ENCODE measurements at places on chromosomes 5 and 9.

- no peak for DNase-seq
These were observed 190.9 kb upstream of the ATP10B start for GRCh38 chr5:161042862-161043261.

GRCh38 chr5:115968770-115969169 lies 6.5 kb downstream of the LVRN start:
- no peak for DNase-seq

DNA sequence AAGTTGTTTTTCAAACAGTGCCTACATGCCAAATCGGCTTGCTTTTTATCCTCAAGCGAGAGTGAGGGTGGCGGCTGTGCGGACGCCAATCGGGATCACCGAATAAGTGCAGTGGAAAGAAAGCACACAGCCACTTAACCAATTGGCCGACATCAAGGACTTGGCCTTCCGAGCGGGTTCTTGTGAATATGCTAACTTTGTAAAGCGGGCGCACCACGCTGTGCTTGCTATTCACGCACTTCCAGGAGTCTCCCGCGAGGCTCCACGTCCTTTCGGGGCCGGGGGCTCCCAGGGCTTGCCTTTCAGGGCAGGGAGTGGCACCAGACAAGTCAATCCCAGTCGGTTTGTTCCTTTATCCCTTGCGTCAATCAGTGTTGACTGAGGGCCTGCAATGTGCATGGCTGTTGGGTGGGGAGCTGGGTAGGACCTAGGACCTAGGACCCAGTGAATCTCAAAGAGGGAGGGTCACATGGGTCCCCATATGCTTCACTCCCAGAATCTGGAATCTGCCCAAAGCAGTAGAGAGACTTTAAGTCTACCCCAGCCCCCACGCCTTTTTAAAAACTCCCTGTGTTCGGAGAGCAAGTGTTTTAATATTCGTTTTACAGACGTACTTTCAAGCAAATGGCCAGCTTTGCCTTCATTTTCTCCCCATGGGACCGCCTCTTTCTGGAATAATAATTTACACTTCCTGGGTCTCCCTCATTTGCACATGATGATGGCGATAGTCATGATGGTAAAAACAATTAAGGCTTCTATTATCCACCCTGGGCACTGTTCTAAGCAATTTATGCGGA lies 2.0 kb upstream of the GCNT4 start:
- DNase-seq, result no peak

GRCh38 chr5:78666041-78666444 lies 17.5 kb upstream of the LHFPL2 start:
- DNase-seq, result no peak

DNA sequence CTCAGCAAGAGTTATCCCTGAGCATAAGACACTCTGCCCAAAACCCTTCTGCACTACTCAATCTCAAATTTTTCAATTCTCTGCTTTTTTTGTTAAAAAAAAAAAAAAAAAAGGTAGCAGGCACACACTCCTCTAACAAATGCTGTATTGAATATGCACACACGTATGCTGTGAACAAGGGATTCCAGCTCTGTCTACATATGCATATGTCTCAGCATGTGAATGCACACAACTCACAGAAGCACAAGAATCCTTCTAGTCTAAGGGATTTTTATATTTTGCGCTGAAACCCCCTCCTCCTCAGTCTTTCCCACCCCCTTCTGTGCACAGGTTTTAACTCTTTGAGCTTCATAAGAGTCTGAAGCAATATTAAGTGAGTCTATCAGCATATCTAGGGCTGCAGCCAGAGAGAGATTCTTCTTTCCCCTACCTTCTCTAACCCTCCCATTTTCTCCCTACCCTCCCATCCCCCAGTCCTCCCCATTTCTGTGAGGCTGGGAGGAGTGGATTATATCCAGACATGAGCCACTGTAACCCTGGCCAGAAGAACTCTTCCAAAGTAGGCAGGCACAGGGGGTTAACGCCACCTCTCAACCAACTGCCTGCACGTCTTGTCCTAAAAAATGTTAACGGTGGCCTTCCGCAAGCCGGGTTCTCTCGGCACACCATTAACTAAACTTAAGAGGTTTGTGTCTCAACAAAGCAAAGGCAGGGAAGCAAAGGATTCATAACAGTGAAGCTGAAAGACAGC lies 1.0 kb downstream of the GABRB2 start:
- no peak for DNase-seq

DNA sequence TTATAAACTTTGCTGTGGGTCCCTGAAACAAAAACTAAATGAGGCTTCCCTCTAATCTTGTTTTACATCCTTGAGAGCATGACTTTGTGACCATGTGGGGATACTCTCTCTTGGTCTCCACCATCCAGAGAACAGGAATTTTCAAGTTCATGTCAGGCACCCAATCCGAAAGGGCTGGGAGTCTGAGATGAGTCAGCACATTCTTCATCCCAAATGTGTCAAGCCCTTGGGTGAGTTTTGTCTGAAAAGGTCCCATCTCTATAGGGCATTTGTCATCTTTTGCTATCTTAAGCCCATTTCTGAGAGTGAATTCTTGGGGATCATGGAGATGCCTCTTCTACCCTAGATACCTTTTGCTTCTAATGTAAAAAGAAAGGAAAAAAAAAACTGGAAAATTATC lies 26.9 kb upstream of the RAPGEF6 start:
- DNase-seq, result no peak

DNA sequence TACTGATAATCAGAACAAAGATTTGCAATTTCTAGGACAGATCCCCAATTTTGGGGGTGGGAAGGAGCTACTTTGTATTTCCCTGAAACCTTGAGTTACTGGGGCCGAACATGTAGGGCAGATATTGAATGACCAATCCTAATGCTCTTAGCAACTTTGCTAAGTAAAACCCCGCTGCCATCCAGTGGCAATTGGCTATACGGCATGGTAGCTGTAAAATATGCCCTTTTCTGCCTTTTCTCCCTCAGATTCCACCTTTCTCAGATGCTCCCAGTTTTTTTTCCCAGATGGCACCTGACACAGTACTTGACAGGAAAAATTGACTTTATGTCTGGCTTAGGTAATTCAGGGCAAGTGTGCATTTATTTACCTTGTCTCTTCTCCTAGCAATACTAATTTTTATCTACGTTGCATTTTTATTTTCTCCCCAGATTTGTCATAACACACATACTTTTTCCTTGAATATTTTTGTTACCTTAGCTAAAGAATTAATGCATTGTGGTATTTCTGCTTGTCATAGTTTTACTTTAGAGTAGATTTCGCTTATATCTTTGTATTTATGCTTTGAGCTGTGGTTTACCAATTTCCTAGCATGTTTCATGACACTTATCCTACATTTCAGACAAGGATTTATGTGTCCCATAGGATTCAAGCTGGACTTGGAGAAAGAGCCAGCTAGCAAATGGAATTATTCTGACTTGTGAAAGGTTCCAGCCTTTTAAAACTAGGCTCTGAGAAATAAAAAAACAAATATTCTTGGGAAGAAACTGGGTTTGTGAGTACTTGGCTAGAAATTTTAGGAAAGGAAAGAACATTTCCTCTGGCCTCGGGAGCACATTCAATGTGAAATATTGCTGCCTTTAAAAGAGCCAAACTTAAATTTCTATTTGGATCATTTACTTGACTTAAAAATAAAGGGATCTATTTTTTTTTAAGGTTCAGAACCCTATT lies 37.4 kb downstream of the PIK3R1 start:
- peak; percentile 69 for DNase-seq

DNA sequence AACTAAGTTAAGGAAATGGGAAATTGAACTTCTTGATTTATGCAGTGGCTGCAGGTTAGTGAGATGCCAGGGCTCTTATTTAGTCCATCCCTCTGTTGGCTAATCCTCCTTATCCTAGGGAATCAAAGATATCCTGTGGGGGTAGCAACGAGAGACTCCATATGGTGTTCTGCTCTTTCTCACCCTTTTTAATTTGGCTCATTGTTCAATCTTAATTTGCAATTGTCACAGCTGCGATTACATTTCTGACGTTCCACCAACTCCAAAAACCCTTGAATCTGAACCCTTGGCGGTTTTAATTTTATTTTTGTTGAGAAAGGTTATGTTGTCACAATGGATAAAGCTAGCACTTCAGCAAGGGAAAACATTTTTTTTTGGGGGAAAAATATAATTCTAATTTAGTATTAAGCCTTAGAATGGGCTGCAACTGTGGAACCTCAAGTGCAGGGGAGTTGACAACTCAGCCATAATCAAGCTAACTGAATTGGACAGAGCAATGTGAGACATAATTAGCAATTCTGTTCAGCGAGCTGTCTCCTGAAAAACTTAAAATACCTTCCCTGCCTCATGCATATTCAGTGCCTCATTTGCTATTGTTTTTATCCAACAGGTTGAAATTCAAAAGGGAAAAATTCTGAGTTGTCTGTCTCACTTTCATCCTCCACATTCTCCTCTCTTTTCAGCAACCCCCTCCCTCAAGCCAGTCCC lies 91.3 kb downstream of the MAT2B start:
- no peak for DNase-seq

DNA sequence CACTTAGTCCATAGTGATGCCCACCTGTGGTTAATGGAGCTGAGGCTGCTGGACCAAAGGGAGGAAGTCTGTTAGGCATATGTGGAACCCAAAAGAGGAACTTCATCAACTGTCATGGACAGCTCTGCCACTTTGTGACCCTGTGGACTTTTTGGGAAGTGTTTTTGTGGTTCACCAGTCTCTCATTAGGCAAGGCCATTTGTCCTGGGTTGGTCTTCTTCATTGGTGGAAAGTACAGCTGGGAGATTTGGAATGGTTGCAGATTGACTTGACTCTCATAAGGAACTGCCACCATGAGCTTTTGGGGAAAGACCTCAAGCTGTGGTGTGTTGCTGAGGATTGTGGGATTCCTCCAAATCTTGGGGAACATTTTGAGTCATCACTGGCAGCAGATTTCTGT lies 31.9 kb upstream of the IL12B start:
- DNase-seq, result no peak

GRCh38 chr5:105030153-105030552 lies 1467.6 kb upstream of the NUDT12 start:
- no peak for DNase-seq

GRCh38 chr5:149464796-149465489 lies 85.9 kb upstream of the IL17B start:
- no peak for DNase-seq

DNA sequence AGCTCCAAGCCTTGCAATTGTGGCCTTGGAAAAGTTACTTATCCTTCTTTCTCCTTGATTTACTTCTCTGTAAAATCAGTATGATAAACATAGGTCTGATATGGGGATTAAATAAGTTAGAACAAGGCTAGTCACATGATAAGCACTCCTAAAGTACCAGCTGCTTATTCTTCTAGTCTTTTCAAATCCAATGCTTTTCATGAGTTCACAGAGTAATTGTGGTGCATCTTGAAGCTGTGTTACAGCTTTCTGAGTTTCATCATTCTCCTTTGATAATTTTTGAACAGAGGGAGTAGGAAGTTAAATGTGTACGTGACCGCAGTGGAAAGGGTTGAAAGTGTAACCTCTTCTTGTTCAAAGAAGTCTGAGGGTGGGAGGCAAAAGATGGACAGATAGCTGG lies 38.8 kb upstream of the CCDC112 start:
- no peak for DNase-seq

GRCh38 chr9:29439961-29440360 lies 1866.7 kb upstream of the C9orf72 start:
- no peak for DNase-seq

- DNase-seq, result no peak
These were observed 330.2 kb downstream of the PIK3R1 start for GRCh38 chr5:68545636-68546295.

DNA sequence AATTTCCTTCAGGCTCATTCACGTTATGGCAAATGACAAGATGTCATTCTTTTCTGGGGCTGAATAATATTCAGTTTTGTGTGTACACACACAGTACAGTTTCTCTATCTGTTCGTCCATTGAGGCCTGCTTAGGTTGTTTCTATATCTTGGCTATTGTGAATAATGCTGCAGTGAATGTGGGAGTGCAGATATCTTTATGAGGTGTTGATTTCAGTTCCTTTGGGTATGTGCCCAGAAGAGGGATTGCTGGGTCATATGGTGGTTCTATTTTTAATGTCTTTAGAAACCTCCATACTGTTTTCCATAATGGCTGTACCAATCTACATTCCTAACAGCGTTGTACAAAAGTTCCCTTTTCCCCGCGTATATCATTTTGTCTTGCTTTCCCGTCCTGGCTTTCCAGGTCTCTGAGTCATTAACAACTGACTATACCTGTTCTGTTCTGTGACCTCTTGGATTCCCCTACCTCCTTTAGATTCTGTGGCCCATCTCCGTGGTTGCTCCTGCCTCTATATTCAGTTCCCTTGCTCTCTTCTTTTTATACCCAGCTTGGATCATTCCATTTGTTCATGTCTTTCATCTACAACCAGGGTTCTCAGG lies 6.8 kb downstream of the SNX30 start:
- DNase-seq, result no peak
